ENCODE measurements at places on chromosomes 16 and 17.

DNA sequence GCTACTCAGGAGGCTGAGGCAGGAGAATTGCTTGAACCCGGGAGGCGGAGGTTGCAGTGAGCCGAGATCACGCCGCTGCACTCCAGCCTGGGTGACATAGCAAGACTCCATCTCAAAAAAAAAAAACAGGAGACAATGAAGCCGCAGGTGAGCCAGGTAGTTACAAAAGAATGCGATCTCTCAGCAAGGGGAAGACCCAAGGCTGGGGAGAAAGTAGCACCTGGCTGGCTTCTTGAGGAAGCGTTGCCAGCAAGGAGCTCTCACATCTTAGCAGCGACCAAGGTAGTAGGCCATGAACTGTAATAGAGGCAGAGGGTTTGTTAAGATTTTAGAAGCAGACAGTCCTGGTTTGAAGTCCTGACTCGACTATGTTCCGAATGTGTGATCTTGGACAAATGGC, 175.0 kb downstream of the AIPL1 start:
- no peak for DNase-seq

DNA sequence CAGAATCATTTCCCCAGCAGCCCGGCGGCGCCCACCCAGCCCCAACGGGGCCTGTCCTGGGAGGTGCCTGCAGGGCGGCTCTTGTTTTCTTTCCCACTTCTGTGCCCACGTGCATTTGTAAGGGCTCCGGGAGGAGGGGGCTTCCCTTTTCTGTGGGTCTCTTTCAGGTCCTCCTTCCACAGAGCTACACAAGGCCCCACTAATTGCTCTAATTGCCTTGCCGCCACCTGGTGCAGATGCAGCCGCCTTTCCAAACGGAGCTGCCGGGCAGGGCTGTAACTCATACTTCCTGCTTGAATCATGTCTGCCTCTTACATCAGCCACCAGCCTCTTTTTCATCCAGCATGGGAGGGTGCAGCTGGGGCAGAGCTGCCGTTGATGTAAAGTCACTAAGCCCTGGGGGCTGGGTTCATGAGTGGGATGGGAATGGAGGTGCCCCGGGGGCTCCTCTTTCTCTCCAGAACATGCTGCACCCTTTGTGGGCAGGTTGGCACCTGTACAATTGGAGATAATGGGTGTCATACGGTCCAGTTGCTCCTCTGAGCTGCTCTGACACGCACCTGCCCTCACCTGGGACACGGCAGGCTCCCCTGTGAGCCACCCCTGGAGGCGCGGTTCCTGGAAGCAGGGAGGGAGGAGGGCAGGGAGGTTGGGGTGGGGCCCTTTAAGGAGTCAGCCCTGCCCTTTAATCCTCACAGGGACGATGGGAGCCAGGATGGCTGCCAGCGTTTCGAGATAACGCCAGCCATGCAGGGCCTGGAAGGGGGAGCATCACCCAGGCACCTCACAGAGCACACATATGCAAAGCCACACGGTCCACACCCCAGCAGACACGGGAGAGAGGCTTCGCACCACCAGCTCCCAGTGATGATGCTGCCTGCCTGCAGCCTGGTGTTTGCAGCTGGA, 41.1 kb upstream of the KLHDC4 start:
- DNase-seq, result peak; percentile 67

DNA sequence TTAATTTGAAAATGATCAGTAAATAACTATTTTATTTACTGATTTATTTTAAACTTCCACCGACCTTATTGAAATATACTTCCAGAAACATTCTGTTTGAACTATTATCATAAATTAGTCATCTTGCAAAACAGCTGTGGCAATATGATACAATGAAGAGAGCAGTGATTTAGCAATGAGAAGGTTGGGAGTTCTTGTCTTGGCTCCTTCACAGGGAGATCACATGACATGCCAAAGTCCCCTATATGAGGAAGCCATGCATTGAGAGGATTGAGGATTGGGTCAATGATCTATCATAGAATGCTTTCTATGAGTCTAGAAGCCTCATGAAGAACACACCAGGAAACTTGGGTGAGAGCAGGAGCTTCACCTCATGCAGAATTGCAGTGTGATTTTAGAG, 222.7 kb downstream of the LGALS9B start:
- no peak for DNase-seq

DNA sequence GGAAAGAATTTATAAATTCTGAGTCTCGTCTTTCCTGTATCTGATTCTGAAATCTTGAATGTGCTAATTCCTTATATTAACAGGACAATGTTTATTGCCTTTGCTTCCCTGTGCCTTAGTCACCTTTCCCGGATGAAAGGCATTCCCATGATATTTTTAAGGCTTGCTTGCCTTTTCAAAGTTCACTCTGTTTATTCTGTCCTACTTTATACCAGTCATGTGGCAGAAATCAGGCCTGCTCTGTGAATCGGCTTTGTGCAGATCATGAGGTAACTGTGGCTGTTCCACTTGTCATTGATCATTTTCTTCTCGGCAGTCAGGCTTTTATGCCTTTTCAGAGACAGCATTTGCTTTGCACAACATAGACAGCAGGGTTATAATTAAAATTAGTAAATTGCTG, 28.8 kb upstream of the ABCC11 start:
- no peak for DNase-seq

DNA sequence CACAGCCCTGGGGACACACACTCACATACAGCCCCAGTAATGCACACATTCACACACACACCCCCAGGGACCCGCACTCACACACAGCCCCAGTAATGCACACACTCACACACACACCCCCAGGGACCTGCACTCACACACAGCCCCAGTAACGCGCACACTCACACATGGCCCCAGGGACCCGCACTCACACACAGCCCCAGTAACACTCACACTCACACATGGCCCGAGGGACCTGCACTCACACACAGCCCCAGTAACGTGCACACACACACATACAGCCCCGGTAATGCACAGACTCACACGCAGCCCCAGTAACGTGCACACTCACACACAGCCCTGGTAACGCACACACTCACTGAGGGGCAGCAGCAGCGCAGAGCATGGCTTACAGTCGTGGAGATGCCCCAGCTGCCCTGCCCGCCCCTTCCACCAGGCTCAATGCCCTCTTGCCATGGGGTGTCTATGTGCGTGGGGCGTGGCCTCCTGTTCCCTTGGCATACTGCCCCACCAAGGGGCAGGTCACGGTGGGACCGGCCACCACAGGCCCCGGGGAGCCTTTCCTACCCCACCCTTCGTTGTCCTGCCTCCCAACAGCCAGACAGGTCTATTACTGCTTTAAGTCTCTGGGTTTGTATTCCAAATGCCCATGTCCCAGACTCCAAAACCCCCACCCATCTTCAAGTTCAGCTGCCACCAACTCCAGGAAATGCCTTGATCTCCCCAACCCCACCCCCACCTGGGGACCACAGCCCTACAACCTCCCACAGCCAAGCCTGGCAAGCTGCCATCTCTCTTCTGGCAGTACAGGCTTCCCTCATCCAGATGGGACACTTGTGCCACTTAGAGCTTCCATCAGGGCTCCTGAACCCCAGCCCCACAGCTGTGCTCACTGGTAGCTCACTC, 2.7 kb downstream of the CCDC102A start:
- DNase-seq, result peak; percentile 40

GRCh38 chr16:57756424-57757325, 21.1 kb downstream of the KATNB1 start:
- DNase-seq, result no peak

GRCh38 chr17:15350777-15351477, 9.5 kb upstream of the TEKT3 start:
- DNase-seq, result no peak

- DNase-seq, result no peak
These were observed 69.2 kb upstream of the KIFC3 start for GRCh38 chr16:57871456-57871855.

DNA sequence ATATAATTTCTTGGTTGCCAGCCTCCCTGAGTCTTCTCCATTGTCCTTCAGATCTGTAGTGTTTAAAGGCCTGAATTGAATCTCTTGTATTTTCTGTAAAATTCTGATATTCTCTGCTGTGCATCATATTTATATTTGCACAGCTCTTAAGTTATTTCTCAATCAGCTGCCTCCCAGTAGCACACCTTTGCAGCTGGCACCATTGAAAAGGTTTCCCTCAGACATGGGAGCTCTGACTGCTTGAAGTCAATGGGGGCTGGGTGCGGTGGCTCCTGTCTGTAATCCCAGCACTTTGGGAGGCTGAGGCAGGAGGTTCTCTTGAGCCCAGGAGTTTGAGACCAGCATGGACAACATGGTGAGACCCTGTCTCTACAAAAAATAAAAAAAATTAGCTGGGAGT, 40.4 kb downstream of the PITPNC1 start:
- no peak for DNase-seq

- DNase-seq, result no peak
These were observed 23.5 kb downstream of the CES1 start for GRCh38 chr16:55809386-55809785.

All from stimulated activated naive CD8-positive, alpha-beta T cell treated with anti-CD3 and anti-CD28 coated beads, Interleukin-15, Interleukin-2, amounts not matched to agents 100 U/mL and 50 U/mL, for 24 hours (primary cell).